Activated CD4-positive, alpha-beta T cell treated with anti-CD3 and anti-CD28 coated beads, Interleukin-2, Interleukin-4, amounts not matched to agents 100 ng/mL and 50 ng/mL, durations not matched to agents 16 hours and 8 hours (primary cell): ENCODE measurements at places on chromosomes 7 and 10.
A peak's percentile ranks its signal among the peaks of the same experiment; 100 is the strongest.

- no peak for DNase-seq
Observed at GRCh38 chr7:3217166-3217565, 83.9 kb upstream of the SDK1 start.

GRCh38 chr7:94421681-94422080 is 27.0 kb downstream of the COL1A2 start:
- no peak for DNase-seq

DNA sequence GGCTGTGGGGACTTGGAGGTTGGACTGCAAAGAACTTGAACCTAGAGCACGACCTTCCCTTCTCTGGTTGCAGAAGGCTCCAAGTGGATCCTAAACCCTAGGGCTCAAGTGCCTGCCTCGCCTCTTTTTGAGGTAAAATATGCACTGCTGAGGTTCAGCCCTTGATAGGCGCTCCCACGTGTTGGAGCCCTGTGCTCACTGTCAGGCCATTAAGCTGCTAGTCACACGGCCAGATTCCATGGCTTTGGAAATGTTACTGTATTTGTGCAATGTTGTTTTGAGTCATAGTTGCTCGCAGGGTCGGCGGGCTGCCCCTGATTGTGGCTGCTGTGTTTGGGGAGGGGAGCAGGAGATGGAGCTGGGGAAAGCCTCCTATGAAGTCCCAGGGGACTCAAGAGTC is 39.8 kb upstream of the PCBD1 start:
- no peak for DNase-seq

DNA sequence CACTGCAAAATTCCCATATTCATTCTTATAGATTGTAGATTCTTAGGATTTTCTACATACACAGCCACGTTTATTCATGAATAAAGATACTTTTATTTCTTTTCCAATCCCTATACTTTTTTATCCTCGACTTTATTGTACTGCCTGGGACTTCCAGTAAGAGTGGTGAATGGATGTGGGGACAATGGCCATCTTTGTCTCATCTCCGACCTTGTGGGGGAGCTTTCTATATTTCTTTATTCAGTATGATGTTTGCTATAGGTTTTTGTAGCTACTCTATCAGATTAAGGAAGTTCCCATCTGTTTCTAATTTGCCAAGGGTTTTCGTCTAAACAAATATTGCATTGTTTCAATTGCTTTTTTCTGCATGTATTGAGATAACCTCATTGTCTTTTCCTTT is 184.3 kb downstream of the FOXP2 start:
- DNase-seq = no peak

DNA sequence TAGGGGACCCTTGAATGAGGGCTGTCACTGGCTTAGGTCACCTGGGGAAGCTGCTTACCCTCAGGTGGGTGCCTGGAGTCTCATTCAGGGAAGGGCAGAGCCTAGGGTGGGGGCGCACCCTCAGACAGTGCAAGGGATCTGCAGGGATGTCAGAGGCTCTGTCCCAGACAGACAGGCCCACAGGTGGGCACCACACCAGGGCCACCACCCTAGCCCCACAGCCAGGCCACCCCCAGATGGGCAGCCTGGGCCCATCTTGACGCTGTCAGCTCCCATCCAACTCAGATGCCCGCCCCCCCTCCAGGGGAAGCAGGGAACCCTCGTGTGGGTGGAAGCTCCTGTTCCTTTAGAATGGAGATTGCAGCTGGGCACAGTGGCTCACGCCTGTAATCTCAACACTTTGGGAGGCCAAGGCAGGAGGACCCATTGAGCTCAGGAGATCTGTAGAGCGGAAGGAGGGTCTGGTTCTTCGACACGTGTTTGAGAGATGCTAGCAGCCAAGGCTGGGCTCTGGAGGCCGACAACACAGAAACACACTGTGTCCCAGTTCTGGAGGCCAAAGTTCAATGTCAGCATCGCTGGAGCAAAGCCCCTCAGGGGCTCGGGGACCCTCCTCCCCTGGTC is 58.5 kb upstream of the DNAJB6 start:
- DNase-seq = no peak

DNA sequence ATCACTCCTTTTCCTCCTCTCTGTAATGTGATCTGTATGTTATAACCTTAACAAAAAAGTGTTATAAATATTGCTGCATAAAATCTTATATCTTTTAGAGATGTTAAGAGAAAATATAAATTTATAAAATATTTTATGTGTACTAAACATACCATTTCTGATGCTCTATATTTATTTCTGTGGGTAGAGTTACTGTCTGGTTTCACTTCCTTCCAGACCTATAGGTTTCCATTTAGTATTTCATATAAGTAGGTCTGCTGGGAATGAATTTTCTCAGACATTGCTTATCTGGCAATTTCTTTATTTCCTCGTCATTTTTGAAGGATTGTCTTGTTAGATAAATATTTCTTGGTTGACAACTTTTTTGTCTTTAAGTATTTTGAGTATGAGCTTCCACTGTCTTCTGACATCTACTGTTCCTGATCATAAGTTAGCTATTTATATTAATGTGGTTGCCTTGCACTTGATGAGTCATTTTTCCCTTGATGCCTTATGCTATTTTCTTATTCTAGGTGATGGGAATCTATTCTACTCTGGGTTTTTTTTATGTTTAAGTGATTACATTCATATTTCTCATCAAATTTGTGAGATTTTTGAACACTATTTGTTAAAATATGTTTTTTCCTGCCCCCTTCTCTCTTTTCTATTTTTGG is 11.2 kb upstream of the THSD7A start:
- no peak for DNase-seq

- no peak for DNase-seq
Observed at GRCh38 chr7:22561321-22561811, 61.4 kb upstream of the STEAP1B start.

DNA sequence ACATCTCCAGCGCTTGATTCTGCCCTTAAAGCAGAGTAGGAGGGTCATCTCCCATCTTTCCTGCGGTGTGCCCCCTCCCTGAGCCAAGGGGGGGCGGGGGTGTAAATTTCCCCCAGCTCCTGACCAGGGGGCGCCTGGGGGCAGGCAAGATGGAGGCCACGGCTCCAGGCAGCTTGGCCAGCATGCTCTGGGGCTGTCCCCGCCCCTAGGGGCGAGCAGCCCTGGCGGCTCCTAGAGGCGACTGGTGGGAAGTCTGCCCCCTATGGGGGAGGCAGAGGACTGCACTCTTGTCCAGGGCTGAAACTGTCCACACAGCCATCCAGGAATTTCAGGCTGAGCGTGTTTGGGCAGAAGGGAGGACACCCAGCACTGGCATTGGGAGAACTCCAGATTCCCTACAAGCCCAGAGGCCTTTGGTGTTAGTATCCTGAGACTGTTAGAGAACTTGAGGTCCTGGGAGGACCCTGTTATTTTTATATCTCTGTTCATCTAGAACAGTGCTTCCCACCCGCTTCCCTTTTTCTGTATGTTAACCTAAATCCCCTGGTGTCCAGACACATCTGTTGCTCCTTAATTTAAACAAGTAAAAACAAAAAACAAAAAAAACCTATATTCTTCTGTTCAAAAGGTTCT is 4.6 kb downstream of the STRA8 start:
- peak; percentile 14 for DNase-seq

- DNase-seq = peak; percentile 19
Observed at GRCh38 chr10:132593389-132593788, 55.8 kb downstream of the INPP5A start.
